Activated naive CD4-positive, alpha-beta T cell treated with anti-CD3 and anti-CD28 coated beads for 36 hours (primary cell): ENCODE measurements at places on chromosomes 7 and 10.

- no peak for DNase-seq
Measured at GRCh38 chr7:65430344-65431186, 56.9 kb downstream of the ZNF92 start.

DNA sequence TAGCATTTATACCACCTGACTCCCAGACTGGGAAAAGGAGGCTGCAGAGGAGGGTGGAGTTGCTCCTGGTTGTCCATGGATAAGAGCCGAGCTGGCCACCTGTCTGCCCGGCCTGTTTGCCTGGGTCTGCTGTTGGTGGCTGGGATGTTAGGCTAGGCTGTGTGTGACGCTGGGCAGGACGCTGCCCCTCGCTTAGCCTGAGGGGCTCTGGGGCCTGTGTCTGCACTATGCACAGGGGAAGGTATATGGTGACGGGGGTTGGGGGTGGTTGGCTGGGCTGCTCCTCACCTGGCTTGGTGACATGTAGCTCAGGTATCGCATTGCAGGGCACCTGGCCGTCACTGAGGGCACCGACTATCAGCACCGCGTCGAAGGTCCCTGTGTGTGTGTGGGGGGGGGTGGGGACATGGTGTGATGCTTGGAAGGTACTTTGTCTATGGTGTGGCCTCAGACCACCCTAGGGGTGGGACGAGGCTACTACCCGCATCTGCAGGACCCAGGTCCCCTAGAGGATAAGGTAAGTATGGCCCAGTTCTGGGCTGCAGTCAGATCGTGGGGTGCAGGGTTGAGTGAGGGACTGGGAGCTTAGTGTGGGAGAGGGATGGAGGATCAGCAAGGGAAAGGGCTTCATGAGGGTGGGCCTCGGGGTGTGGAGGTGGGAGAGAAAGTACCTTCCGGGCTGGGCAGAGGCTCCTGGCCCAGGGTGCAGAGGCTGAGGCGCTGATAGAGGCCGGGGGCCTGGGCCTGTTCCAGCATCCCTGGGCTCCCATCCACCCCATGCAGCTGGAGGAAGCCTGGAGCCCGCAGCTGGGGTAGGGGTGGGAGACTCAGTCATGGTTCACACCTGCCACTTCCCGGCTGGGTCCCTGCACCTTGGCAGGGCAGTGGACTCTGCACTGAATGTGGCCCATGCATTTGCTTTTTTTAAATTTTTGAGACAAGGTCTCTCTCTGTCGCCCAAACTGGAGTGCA lies 2.3 kb downstream of the METTL27 start:
- DNase-seq, result no peak

- DNase-seq, result peak; percentile 21
Measured at GRCh38 chr7:29090836-29091601, 55.3 kb downstream of the CPVL start.

GRCh38 chr10:130038611-130039109 lies 72.0 kb downstream of the C10orf143 start:
- no peak for DNase-seq

GRCh38 chr7:96069401-96069800 lies 252.5 kb downstream of the SLC25A13 start:
- no peak for DNase-seq

DNA sequence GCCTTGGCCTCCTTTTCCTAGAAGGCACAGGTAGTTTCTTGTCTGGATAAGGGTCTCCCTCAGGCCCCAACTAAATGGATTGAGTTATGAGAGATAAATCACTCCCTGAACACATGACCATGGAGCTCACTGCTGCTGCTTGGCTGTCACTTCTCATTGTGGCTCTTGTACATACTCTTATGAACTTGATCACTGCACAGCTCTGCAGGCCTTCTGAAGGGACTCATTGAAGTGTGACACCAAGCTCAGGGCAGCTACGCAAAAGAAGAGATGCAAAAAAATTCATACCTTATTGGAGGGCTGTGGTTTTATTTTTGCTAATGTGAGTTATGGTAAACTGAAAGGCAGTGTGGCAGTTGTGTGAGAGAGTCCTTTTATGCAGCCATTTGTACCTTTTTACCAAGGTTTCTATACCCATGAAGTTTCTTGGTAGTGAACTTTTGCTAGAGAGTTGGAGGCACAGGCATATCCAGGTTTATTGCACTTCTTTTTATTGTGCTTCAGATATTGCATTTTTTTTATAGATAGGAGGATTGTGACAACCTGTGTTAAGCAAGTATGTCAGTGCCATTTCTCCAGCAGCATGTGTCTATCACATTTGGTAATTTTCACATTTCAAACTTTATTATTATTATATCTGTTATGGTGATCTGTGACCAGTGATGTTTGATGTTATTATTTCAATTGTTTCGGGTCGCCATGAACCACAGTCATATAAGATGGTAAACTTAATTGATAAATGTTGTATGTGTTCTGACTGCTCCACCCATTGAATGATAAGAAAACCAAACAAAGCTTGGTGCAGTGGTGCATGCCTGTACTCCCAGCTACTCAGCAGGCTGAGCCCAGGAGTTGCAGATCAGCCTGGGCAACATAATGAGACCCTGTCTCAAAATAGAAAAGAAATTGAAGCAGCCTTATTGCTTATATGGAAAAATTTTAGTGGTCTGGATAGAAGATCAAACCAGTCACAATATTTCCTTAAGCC lies 100.6 kb downstream of the LRRC4 start:
- DNase-seq, result no peak

DNA sequence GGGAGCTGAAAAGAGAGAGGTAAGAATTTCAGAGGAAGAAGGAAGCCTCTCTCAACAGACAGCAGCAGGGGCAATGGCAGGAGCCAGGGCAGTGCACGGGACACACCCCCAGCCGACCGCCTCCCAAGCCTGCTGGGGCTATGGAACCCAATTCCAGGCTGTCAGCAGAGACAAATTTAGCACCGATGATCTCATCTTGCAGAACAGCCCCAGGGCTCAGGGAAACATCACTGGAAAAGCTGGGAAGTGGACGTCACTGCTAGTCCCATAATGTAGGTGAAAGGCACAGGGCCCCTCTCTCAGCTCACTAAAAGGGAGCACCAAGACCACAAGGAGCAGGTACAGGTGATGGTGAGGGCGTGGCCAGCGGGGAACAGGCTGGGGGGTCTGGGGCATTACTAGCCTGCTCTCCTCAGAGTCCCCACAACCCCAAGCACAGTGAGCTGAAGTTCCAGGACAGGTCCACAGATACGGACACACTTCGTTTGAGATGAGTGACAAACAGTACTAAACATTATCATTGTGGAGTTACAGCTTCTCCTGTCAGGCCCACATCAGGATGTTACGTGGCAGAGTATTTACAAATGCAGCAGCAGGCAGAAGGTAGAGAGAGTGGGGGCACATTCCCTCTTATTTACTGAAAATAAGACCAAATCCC lies 103.7 kb downstream of the PLXNA4 start:
- no peak for DNase-seq

- no peak for DNase-seq
Measured at GRCh38 chr7:107767391-107767790, 23.4 kb downstream of the CBLL1 start.

GRCh38 chr10:34906067-34906965 lies 91.2 kb upstream of the PARD3 start:
- DNase-seq, result no peak

DNA sequence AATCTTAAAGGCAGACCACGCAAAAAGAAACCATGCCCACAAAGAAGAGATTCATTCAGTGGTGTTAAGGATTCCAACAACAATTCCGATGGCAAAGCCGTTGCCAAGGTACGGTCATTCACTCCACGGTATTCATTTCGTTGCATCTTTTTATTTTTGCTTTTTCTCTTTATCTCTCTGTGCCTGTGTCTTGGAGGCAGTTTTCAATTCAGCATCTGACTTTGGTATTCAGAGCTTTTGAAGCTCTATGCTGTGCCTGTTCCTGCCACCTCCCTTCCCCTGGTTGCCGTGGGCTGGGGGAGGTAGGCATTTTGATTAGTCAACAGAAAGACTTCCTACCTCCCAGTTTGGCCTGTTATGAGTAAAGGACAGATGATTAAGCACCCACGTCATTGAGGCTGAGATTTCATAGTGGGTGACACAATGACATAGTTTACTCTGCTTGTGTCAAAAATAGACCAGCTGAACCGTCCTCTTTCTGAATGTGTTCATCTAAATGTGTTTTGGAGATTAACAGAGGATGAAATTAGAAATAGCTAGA lies 149.5 kb downstream of the ARID5B start:
- DNase-seq, result peak; percentile 91

GRCh38 chr10:31912289-31912688 lies 16.3 kb downstream of the ARHGAP12 start:
- DNase-seq, result no peak

- DNase-seq, result no peak
Measured at GRCh38 chr10:79241629-79241989, 105.7 kb upstream of the PPIF start.

DNA sequence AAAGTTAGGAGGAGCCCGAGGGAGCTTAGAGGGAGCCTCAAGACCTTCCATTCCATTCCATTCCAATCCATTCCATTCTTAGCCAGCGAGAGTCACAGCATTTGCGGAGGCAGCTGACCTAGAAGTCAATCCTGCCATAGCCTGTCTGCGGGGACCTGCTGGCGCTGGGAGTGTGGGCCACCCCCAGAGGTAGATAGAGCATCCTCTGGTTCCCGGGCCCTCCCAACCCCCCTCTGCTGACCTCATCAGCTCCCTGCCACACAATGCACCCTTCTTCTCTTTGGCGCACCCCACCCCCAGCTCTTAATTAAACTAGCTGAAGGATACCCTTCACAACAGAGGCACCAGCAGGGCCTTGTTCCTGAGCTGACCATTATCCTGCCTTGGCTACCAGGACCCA lies 152.5 kb upstream of the ZMIZ1 start:
- no peak for DNase-seq

- no peak for DNase-seq
Measured at GRCh38 chr7:4472728-4473127, 209.4 kb upstream of the FOXK1 start.

DNA sequence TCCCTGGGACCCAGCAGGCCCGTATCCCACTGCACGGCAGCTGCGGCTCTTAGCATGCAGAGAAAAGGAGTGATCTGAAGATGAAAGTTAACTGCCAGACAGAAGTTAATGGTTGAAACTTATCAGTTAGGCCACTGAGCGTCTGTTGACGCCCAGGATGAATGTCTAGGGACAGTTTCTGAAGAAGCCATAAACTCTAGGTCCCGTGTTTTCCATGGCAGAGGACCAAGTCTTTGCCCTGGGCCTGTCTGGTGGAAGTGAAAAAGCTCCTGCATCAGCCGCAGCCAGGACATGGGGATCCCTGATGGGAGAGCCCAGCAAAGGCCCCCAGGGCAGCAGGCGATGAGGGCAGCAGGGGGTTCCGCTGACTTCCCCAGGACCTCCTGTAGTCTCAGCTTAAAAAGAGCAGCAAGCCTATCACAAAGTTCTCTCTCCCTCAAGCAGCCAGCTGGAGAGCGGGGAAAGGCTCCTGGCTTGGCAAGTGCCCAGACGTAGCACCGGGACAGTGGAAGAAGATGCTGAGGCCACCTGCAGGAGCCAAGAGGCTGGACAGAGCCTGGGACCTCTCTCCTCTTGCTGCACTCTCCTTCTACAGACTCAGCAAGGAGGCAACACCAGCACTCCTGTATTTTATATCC lies 79.6 kb downstream of the TNS3 start:
- DNase-seq, result no peak

- no peak for DNase-seq
Measured at GRCh38 chr10:31090894-31091607, 59.4 kb upstream of the ZNF438 start.

DNA sequence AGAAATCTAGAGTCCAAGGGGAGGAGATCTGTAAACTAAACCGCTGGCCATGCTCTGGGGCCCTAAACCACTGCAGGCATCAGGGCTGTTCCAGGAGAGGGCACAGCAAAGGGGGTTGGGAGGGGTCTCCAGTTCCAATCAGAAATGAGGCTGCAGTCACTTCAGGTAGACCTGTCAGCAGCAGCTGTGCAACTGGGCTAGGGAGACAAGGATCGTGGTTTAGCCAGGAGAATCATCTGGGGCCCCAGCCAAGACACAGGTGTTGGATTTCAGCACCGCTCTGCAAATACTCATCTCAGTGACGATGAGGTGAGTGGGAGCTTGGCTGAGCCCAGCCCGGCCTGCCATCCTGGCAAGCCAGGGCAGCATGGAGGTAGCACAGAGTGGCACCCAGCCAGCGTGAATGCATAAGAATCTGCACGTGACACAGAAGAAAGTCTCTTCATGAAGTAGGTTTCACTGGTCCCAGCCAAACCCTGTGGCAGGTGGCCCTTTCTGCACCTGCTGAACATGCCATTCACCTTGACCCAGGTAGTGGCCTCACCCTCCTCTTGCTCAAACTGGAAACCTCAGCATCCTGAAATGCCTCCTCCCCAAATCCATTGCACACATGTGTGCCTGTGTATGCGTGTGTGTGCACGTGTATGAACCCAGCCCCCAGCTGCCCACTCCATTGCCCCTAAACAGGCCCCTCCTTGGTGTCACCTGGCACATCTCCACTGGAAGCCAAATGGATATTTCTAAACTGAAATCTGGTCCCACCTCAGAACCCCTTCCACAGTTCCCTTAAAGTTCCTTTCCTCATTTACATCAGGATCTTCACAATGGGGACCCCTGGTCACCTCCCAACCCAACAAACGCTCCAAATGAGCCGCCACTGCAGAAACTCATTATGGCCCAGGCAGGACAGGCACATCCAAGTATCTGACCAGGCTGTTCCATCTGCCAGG lies 9.6 kb downstream of the GPRIN2 start:
- DNase-seq, result peak; percentile 3

DNA sequence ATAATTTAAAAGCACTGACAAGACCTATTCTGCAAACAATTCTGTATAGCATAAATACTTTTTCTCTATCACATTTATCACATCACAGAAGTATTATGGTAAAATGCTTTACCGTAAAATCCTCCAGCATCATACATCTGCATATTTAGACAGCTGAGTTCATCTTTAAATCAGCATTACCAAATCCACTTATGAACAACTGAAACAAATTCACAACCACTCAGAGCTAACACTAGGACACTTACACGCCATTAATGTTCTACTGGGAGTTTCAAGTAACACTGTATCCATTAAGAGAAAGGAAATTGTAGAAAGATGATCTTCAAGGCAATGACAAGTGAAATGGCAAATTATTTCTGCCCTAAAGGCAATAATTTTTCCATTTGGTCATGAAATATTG lies 105.7 kb upstream of the DKK1 start:
- no peak for DNase-seq

DNA sequence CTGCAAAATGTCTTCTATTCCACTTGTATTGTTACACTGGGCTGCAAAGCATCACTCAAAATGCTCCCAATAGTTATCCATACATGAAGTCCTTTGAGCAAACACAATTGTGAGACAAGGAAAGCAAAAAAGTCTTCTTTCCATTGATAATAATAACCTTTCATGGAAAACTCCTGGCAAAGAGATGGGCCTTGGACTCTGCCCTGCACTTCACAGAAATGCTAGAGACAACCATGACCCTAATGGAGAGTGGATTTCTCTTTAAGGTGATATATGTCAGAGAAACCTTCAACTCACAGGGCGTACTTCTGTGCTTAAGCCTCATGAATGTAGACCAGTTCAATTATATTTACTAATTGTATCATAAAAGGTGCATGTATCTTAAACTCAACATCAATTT lies 19.4 kb downstream of the SLC26A3 start:
- no peak for DNase-seq
